Epithelial cell of esophagus (primary cell): ENCODE measurements at places on chromosomes 7 and 10.

GRCh38 chr7:111780527-111780926 lies 218.2 kb upstream of the IMMP2L start:
- no peak for DNase-seq

DNA sequence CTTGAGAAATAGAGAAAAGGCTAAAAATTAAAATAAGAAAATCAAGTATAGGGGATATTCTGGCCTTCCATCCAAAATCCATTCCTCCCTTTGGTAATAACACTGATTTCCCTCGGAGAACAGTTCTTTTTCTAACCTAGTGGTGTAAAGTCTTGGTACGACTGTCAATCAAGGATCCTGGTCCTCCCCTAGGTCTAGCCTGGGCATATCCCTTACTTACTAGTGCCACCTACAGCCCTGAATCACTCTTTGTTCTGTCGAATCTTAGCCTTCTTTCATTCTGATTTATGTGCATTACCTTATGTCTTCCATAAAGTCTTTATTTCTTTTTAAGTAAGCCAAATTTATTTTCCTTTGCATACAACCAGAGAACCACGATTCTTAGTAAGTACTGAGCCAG lies 298.7 kb upstream of the LRRTM3 start:
- DNase-seq = peak; percentile 74

GRCh38 chr7:94656925-94657731 lies 1.2 kb upstream of the SGCE start:
- peak; percentile 45 for DNase-seq

DNA sequence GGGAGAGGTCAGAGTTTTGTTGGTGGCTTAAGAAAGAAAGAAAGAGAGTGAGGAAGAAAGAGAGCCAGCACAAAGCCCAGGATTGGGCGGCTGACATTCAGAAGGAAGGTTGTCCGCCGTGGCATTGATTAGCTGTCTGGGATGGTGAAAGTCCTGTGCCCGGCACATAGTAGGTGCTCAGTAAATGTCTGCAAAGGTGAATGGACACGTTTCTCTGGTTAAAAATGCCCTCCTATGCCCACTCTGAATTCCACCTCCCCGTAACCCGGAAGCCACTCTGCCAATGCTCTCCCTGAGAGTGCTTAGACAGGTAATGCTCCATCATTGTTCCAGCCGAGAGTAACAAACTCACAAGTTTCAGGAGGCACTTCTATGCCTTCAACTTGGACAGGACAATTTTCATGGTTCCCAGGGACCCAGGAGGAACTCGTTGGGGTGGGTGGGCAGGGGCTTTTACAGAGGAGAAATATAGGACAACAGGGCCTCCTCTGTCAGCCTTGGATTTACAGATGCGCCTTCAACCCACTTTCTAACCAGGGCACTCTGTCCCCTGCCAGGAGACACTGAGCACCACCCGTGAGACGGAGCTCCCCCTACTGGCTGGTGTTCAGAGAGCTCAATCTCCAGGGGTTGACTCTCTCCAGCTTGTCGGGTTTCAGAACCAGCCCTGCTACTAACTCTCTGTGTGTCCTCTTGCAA lies 411.5 kb upstream of the ZMIZ1 start:
- DNase-seq = peak; percentile 62

GRCh38 chr7:143385891-143386781 lies 5.0 kb downstream of the ZYX start:
- no peak for DNase-seq

- DNase-seq = no peak
These were observed 577 bp downstream of the LRRC18 start for GRCh38 chr10:48938990-48939536.

- no peak for DNase-seq
These were observed 288.0 kb upstream of the ANKRD30A start for GRCh38 chr10:36837416-36837815.

DNA sequence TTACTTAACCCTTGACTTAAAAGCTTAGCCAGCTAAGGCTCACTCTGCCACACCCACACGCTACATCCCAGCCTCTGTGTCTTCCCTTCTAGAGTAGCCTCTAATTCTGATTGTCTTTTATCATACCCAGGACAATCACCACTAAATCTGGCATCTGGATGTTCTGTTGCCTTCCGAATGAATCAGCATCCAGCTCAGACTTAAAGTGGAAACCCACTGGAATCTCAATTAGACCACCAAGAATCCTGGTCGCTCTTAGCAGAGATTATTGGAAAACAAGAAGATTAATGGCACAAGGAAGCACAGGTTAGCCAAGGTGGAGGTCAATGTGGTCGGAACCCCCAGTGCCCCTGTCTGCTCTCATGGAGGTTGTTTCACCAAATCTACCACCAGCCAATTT lies 404.2 kb upstream of the FOXK1 start:
- no peak for DNase-seq

DNA sequence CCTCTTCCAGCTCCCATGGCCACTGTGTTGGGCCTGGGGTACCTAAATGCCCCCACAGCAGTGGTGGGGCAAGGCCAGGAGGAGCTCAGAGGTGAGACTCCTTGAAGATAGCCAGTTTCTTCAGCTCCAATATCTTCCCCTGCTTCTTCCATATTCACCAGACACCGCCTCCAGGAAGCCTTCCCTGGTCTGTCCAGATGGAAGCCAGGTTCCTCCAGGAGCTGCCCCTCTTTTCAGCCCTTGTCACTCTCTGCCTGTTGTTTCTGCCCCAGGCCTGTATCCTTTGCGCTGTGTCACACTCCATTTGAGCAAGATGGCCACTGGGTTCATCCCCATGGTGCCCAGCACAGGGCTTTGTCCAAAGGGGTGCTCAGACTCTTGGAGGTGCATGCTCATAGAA lies 127.7 kb downstream of the MYL10 start:
- DNase-seq = no peak

GRCh38 chr7:16063221-16063620 lies 358.1 kb downstream of the CRPPA start:
- DNase-seq = no peak

DNA sequence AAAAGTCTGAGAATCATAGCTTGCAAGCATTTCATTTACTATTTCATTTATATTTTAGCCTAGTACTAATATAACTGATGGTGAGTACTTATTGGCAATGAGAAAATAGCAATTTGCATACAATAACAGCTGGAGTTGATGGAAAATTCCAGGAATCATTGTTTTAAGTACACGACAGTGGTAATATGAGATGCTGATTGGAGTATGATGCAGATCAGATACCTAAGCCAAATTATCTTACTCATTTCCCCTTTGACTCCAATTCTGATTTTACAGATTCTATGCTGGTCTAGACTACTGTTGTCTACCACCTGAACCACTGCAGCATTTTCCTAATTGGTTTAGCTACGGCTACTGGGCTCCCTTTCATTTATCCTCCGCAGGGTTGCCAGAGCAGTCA lies 36.7 kb downstream of the GNG11 start:
- DNase-seq = peak; percentile 4
